Fibroblast of lung (primary cell): ENCODE measurements at places on chromosomes 2 and 18.

DNA sequence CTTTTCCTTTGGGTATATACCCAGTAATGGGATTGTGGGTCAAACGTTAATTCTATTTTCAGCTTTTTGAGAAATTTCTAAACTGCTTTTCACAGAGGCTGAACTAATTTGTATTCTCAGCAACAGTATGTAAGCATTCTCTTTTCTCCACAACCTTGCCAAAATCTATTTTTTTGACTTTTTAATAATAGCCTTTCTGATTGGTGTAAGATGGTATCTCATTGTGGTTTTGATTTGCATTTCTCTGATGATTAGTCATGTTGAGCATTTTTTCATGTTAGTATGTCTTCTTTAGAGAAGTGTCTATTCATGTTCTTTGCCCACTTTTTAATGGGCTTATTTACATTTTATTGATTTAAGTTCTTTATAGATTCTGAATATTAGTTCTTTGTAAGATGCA, 145.5 kb downstream of the TRABD2A start:
- DNase-seq: peak; percentile 41

DNA sequence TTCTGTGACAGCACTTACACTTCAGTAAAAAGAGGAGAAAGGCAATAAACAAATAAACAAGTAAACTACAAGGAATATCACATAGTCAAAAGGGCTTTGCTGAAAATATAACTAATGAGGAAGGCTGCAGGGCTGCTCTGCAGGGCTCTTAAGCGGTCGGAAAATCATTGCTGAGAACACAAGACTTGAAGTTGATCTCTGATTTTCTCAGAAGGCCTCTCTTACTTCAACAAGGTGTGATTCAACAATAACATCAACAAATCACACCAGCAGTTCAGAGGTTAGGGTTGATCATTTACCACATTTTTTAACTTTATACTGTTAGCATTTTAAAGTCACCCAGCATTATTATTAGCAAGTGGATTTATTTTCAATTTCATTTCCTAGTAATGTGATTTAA, 215.6 kb downstream of the ARHGAP15 start:
- no peak for DNase-seq

DNA sequence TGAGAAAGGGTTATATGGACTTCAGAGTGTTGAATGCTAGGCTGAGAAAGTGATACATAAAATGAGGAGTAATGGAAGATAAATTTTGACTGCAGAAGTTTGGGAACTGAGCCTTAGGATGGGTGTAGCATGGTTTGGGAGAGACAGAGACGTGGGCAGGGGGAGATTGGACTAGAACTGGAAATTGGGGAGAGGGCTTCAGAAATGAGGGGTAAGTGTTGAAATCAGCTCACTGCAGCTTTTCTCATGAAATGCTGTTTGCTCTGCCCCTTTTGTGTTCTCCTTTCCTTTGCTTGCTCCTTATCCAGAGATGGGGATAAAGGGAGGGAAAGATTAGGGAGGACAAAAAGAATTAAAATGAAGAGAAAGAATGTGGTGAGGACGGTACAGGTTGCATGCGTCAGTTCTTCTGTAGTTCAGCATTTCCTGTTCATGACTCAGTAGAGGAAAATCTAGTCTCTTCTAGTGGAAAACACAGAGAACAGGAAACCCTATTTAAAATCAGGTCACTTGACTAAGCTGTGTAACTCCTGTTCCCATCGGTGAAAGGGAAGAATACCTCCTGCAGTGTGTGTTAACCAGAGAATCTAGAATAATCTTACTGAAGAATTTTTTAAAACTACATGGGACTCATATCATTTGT, 105.6 kb downstream of the CRIM1 start:
- DNase-seq: peak; percentile 97

GRCh38 chr2:104889960-104890684, 36.2 kb downstream of the POU3F3 start:
- DNase-seq: no peak

DNA sequence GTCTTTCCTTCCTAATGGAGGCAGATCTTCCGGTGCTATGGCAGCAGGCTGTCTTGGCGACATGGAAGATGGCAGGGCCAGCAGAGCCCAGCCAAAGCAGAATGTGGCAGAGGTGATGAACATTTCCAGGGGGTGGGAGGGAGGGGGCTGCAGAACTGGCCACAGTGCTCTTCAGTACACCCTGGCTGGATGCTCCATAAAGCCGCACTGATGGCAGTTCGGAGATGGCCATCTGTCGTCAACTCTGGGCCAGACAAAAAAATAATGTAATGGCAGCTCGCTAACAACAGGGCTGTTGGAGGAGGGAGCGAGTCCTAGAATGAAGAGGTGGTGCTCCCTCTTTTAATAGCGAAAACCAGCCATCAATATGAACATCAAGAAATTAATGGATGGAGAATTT, 271.0 kb downstream of the ZNF521 start:
- no peak for DNase-seq

DNA sequence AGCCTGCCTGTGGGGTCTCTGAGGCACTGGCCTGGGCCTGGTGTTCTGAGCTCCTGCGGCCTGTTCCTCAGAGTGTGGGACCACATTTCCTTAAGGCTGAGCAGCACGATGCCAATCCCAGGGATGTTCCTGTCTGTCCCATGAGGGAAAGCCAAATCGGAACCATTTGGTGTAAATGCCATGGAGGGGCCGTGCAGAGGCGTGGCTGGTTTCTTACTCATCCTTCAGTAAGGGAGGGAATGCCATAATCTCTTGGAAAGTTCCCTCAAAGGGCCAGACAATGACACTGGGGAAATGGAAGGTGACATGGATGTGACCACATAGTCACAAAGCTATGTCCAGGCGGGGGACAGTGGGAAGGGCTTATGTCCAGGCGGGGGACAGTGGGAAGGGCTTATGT, 14.4 kb upstream of the PTMA start:
- DNase-seq: no peak

DNA sequence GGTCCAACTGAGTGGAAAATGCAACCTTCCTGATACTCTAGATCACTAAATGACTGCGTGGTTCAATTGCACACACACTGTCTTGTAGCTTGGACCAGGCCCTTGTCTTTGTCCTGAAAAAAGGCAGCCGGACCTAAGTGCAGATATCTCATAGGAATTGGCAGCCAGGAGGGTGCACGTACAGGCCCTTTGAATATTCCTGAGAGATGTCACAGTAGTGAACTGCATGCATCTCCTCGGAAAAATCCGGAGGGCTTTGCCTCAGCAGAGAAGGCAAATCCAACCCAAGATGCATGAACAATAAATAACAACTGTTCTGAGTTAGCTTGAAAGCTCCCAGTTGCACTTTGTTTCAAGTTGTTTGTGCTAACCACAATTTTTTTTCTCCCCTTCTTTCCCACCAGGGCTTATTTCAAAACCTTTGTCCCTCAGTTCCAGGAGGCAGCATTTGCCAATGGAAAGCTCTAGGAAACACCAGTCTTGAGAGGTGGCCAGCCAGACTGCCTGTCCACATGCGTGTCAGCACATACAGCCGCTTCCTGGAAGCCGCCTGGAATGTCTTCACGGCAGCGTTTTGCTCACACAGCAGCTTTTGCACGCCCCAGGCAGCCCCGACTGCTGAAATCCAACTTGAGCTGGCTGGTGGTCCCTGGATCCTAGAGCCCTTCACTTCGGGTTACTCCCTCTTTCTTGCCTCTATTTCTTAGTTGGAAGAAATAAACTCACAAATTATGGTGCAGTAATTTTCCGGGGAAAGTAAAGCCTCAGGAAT, 54.4 kb upstream of the FOSL2 start:
- peak; percentile 97 for DNase-seq

DNA sequence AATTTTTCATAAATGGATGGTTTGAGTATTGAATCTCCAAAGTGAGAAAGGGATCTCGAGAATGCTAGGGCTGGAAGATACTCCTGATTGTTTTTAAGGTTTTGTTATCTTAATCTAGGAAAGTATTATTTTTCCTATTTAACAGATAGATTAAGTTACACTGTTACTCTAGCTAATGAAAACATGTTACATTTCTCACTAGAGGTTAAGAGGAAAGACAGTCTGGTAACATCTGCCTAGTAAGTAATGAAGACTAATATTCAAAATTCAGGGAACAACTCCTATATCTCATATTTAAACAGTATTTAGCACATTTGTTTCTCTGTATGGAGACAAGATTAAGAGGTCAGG, 2.0 kb downstream of the GALNT3 start:
- no peak for DNase-seq

DNA sequence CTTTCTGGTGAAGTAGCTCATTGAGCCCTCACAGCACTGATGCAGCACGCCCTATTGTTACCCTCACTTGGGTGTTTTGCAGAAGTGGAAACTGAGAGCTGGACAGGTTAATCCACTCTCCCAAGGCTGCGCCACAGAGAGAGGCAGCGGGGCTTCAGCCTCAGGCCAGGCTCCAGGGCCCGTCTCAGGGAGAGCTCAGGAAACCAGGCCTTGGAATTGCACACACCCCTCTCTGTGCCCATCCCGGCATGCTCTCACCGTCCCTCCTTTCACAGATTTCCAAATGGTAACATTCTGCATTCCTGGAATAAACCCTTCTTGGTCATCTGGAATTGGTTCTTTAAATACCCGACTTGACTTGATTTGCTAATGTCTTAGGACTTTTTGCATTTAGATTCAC, 51.5 kb downstream of the TWIST2 start:
- DNase-seq: no peak

DNA sequence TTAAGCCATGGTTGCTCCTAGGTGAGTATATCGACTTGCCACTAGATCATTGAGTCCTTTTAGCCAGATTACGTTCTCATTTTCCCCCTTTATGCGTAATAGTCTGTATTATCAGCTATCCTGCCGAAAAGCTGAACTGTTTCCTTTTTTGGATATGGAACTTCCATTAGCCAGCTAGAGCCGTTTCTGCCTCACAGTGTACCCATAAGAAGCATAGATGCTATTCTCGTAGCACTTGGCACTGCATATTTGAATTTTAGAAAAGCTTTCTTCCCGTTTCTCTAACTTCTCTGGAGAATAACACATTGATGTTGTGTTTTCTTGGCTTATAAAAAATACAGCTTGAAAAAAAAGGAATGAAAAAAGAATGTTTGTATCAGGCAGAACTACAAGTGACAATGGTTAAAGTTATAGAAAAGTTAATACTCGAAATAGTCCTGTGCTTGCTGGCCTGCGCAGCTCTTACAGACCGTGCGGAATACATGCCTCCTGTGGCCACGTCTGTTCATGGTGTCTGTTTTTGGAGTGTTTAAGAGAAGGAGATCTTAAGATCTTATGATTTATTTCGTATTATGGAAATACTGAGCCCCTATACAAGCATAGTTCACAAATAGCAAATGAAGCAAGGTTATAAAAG, 710 bp downstream of the DUSP19 start:
- DNase-seq: peak; percentile 37
